ENCODE measurements at places on chromosomes 13 and 19.

GRCh38 chr13:44746690-44747089, 170.6 kb upstream of the TSC22D1 start:
- no peak for DNase-seq

DNA sequence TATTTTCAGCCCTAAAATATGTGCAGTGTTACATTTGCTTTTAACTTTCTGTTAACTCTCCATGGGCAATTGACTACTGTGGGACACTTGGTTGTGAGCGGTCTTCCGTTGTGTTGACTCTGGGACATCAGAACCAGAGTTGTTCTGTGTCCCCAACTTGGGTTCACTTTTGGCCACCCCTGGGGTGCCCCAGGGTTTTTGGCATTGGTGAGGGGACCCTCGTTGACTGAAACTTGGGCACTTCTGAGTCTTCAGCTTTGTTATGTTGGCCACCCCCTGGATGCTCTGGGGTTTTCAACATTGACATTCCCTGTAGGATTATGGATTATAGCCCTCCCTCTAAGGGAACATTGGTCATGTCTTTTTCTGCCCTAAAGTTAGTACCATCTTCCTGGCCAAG, 57.1 kb downstream of the OR10H4 start:
- no peak for DNase-seq

DNA sequence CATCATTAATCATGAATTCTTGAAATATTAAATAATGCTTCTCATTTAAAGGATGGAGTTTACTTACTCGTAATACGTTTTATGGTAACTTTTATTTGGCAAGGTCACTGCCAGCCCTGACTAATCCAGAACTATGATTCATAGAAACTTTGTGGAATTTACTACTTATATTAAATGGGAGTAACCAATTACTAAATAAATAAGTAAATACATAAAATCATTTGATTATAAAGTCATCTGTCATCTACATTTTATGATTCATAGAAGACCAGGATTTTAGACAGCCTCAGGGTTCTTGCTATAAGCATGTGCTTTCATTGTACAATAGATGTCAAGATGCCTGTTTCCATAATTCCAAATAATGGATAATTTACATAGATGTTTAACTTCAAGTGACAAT, 611.1 kb downstream of the TBC1D4 start:
- DNase-seq, result no peak

- DNase-seq, result no peak
Measured at GRCh38 chr19:4985551-4985991, 16.7 kb downstream of the KDM4B start.

DNA sequence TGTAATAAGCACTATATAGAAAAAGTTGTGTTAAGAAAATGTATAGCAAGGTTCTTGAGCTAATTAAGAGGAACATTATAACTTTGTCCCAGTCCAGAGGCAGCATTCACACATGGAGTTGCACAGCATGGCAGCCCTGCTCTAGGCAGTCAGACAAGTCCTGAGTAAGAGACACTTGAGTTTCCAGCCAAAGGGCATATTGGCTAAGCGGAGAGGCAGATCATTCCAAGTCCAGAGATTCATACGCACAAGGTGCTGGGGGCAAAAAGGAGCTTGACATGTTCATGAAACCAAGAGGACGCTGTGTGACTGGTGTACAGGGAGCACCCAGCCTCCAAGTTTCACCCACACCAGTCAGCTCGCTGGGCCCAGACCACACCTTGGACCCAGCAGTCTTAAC, 232.6 kb upstream of the IPO5 start:
- DNase-seq, result no peak

DNA sequence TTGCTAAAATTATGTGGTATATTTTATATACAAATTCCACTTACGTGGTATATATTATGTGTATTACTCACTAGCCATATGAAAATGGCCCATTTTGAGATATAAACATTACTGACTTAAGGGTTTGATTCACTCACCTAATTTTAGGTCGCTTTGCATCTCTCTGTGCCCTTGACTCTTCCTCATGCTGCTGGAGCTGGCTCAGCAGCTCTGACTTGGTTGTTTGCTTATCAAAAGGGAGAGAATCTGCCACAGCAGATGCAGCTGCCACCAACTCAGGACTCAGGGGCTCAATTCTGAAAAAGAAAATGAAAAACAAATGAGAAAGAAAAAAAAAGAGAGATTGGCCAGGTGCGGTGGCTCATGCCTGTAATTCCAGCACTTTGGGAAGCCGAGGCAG, 12.2 kb downstream of the MRPS31 start:
- DNase-seq, result no peak
